ENCODE measurements at places on chromosomes 11 and 22.

DNA sequence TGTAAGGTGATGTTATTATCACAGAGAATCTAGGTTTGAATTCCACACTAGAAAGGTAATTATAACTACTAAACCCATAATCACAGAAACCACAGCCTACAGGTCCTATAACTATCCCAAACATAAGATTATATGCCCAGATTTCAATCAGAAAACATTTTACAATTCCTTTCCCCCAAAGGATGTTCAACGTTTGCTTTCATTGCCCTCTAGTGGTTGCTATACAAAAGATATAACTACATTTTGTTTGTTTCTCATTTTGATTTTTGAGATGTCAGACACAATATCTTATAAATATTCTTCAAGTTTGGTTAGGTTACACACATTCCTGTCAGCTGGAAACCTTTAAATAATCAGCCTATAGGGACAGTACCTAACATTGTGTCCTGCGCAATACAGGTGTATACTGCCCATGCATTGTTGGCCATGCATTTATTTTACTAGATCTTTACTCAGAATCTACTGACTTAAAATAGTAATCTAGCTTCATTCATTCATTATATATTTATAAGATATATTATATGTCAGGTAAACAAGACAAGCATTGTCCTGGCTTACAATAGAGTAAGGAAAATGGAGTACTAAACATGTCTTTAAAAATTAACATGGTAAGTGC is 530.5 kb upstream of the CCDC90B start:
- no peak for DNase-seq

GRCh38 chr11:69293819-69294505 is at the start of gene MYEOV:
Gene MYEOV (plus strand): TSS chr11:69294155. CDS start chr11:69295355, 1,200 bp downstream.
- no peak for DNase-seq

DNA sequence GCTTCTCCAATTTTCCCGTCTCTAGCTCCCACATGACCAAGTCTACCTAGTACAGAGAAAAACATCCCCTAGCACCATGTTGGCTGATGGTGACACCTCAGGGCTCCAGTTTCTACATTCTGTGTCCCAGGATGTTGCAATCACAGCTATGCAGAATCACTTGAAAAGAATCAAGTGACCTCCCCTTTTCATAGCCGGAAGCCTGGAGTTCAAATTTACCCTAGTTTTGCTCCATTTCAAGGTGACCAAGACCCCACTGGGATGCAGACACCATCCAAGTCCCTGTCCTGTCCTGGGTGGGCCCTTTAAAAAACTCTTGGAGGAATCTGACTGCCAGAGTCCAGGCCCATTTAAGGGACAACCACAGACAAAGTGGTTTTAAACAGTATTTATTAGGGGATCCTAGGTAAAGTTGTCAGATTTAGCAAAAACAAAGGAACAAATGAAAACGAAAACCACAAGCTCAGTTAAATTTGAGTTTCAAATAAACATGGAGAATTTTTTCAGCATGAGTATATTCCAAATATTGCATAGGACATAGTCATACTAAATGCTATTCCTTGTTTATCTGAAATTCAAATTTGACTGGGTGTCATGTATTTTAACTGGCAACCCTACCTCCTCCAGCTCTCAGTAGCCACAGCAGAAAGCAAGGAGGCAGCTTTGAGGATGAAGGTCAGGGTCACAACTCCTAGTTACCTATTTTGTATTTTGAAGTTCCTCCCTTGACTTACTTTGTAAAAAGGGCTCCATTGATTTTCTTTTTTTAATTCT is 52.4 kb downstream of the MIAT start:
- DNase-seq, result no peak

GRCh38 chr11:73350908-73351636 is 25.1 kb upstream of the RELT start:
- DNase-seq, result peak; percentile 41

- no peak for DNase-seq
Observed at GRCh38 chr11:6321356-6321755, 1.1 kb upstream of the CAVIN3 start.

- no peak for DNase-seq
Observed at GRCh38 chr11:115290893-115291292, 213.3 kb downstream of the CADM1 start.

DNA sequence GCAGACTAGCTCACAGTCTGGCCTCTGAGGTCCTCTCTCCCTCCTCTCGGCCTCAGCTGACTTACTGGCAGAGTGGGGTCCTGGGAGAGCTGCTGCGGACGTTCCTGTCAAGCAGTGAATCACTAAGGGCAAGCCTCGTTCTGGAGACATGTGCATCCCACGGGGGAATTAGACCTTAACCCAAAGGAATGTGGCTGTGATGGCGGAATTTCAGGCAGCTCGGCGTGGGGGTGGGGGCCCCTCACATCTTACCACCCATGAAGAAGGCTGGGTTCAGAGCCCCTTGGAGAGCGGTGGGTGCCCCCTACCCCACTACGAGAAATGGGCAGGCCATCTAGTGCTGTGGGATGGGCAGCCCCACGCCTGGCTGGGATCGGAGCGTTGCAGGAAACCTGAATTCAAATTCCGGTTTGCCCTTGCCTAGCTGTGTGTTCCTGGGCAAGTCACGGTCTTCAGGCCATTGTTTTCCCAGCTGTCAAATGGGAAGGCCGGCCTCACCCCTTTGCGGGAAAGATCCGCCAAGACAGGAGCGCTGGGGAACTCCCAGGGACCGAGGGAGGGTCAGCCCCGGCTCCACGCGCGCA is 554 bp downstream of the LRRC32 start:
- DNase-seq, result no peak

All from NCI-H2107 (cell line).